ENCODE measurements at places on chromosomes 2 and 18.

- DNase-seq, result no peak
These were observed 150.3 kb upstream of the ZFP36L2 start for GRCh38 chr2:43376523-43377198.

GRCh38 chr18:34370704-34371395 is 146.1 kb upstream of the NOL4 start:
- DNase-seq, result no peak

DNA sequence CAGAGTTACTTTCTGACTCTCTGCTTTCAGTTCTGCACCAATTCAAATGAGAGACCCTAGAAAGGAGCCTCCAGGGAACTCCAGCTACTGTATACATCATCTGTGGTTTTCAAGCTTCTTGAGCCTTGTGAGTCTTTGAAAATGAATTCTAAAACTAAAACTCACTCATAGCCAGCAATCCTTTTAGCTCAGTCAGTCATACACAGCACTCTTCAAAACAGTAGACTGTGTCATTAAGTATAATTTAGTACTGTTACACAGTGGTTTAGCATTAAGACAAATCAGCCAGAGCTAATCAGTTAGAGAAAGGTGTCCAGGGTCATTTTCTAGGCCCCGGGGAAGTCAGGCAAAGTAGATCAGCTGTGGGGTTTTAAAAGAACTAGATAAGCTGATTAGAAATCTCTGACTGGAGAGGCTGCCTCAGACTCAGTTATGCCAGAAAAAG is 322.1 kb upstream of the THUMPD2 start:
- no peak for DNase-seq

- no peak for DNase-seq
These were observed 93.1 kb downstream of the INPP5D start for GRCh38 chr2:233153146-233153798.

- no peak for DNase-seq
These were observed 128.6 kb downstream of the SPOPL start for GRCh38 chr2:138630164-138630563.

GRCh38 chr2:176997074-176997791 is 215.4 kb upstream of the HNRNPA3 start:
- DNase-seq, result peak; percentile 84

DNA sequence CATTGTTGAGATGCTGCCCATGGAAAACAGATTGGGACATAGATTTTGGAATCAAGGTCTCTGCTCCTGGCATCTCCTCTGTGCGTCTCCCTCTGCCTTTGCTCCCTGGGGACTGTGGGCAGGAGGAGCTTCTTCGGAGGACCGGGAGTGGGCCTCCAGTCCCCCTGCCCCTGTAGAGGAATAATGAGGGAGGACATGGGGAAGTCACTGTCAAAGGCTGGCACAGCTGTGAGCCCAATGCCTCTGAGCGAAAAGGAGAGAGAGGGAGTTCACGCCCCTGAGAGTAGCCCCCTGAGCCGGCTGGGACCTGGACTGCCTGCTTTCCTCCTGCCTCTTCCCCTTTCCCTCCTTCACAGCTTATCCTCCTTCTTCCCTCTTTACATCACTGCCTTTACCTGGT is 195.0 kb downstream of the LOXHD1 start:
- no peak for DNase-seq

GRCh38 chr2:79511320-79511951 is 1.4 kb upstream of the CTNNA2 start:
- DNase-seq, result peak; percentile 46

DNA sequence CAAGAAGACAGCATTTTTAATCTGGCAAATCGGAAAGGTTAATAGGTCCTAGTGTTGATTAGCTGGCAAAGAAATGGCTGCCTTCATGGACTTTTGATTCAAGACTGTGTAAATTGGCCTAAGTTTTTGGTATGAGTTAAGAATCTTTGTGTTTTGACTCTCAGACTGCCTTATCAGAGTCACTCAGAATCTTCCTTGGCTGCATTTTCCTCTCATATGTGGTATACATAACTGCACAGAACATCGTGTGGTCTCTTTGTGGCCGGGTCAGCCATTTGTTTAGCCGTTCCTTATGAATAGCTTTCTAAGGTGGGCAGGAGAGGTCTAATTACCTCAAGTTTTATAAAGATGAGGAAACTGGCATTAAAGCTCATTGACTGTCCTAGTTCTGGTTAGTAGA is 30.1 kb downstream of the CAB39 start:
- no peak for DNase-seq

DNA sequence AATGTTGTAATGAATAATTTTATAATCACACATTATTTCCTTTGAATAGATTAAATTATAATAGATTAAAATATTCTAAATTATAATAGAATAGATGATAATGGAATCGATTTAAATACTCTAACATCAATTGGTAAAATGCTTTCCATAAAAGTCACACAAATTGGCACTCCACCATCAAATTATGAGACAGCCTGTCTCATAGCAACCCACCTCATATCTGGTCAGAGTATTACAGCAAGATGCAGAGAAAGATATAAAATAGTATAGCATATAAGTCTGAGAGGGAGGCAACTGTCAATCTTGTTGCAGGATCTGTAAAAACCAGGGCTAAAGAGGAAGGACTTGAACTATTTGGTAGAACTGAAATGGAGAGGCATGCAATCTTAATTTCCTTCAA is 98.4 kb upstream of the NCKAP5 start:
- DNase-seq, result no peak

DNA sequence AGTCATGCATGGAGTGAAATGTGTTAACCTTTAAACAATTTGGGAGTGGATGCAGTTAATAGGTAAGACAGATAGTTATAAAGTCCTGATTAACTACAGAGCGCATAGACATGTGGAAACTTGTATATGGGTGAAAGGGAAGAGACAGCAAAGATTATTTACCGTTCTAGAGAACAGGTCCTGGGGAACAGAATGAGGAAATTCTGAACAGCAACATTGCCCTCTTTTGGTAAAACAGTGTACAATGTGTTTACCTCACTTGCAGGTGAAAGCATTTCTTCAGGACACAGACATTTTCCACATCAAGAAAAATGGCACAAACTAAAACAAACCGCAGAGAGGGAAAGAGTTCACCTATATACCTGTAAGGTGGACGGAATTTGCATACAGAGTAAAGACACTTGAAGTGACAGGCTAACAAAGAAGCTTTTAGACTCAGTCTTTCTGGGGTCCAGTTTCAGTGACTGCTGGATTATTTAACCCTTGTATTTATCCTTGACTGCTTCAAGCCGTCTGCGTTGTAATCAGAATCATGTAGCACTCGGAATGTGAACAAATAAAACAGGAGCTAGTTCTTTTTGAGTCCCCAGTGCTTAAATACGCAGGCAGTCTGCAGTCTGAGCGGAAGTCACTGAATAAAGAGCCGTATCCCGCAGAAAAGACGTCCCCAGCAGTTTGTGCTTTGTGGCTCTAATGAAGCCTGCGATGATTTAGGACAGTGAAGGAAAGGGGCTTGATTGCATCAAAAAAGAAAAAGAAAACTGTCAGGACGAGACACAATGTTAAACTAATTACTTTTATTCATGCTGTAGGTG is 364.8 kb upstream of the GALNT5 start:
- peak; percentile 62 for DNase-seq

DNA sequence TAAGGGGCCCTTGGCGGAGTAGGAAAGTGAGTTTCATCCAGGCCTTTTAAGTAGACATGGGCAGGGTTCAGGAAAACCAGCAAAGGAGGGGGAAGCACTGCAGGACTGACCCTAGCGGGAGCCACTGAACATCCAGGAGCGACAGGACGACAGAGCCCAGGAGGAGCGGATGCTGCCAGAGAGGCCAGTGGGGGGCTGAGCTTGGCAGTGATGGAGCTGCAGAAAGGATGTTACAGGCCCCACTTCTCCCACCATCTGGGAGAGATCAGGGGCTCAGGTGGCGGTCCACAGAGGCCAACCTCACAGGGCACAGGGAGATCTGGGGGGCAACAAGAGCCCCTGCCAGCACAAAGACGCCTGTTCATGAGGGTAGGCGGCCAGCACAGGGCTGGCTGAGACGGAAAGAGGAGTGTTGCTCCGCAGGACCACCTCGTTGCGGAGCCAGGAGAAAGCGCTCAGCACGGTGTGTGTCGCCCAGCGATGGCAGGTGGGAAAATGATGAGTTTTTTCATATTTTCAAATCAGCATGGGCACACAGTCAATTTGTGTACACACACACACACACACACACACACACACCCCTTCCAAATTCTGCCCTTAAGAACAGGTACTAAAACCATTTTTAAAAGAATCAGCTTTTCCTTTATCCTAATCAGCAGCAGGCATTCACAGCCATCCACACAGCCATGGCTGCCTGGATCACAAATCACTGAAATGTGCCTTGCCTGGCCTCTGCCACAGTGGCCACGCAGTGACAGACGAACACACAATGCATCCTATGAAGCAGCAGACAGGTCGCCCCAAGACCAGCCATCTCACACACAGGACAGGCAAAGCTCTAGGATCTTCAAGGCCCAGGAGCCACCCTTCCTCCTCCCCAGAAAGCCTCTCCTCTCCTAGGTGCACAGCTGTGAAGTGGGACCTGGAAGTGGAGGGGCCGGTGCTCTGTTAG is 63.2 kb downstream of the NDUFA10 start:
- no peak for DNase-seq

DNA sequence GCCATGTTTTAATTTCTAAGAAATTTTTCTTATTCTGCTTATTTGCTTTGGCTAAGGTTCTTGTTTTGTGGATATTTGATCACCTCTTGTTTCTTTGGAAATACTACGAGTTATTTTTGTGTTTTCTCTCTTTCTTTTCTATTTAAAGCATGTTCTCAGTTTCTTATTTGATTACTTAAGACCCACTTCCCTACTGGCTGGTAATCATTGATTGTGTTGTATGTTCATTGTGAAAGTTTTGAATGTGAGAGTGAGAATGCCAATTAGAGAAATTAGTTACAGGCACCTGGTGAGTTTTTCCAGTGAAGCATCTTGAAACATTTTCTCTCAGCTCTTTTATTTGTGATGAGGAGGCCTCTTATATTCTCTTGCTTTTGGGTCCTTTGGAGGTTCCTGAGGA is 226.7 kb upstream of the MC4R start:
- DNase-seq, result no peak

- DNase-seq, result peak; percentile 68
These were observed at the start of gene CMPK2 for GRCh38 chr2:6865346-6866274. CMPK2 (minus strand) TSS chr2:6865907; CDS start chr2:6865696, 211 bp downstream.

DNA sequence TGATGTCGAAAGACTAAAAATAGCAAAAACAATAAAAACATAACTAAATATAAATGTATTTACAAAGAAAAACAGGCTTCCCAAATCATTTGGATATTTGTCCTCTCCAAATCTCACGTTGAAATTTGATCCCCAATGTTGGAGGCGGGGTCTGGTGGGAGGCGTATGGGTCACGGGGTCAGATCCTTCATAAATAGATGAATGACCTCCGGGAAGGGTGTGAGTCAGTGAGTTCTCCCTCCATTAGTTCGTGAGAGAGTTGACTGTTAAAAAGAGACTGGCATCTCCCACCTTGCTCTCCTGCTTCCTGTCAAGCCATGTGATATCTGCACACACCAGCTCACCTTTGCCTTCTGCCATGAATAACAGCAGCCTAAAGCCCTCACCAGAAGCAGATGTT is 703.0 kb downstream of the TMEM182 start:
- no peak for DNase-seq

DNA sequence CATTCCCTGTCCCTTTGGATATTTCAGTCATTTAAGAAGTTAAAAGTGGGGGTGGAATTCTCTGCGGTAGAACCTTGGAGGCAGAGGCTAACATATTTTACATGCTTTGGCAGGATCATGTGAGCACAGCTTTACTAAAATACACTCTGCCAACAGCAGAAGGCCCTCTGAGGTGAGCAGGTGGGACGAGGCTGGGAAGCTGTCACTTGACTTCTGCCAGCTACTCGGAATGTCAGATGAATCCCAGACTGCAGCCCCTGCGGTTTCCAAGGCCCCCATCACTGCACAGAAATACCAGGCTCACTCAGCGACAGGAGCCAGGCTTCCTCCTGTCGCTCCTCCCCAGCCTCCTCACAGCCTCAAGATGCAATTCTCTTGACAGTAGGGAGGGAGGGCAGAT is 220.9 kb upstream of the REV1 start:
- DNase-seq, result no peak

- no peak for DNase-seq
These were observed 34.0 kb upstream of the RNF138 start for GRCh38 chr18:32057624-32058165.

DNA sequence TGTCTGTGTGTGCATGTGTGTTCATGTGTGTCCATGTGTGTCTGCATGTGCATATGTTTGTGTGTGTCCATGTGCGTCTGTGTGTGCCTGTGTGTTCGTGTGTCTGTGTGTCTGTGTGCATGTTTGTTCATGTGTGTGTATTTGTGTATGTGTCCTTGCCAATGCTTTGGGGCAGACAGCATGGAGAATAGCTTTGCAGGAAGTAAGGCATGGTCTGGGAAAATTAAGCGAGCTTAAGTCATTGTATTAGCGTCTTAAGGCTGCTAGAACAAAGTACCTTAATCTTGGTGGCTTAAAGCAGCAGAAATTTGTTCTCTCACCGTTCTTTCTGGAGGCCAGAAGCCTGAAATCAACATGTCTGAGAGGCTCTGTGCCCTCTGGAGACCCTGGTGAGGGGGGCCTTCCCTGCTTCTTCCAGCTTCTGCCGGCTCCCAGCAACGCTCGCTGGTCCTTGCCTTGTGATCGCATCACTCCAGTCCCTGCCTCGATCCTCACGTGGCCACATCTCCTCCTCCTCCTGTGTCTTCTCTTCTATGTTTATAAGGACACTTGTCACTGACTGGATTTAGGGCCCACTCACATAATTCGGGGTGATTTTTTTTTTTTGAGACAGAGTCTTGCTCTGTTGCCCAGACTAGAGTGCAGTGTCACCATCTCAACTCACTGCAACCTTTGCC is 3.8 kb downstream of the NEU2 start:
- DNase-seq, result no peak

DNA sequence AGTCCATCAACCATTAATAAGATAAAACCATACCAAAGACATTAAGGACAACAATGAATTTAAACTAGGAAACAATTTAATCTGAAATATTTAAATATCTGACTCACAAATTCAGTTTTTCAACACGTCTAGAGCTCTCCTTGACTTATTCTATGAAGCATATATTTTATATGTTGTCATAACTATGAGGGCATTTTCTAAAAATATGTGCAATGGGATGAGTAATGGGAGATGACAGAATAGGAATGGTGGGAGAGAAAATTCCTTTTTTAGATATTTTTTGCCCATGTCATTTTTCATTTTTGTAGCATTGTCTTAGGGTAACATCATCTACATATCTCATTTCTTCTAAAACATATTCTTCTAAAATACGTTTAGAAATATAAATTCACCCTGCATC is 79.2 kb upstream of the CDH2 start:
- no peak for DNase-seq

DNA sequence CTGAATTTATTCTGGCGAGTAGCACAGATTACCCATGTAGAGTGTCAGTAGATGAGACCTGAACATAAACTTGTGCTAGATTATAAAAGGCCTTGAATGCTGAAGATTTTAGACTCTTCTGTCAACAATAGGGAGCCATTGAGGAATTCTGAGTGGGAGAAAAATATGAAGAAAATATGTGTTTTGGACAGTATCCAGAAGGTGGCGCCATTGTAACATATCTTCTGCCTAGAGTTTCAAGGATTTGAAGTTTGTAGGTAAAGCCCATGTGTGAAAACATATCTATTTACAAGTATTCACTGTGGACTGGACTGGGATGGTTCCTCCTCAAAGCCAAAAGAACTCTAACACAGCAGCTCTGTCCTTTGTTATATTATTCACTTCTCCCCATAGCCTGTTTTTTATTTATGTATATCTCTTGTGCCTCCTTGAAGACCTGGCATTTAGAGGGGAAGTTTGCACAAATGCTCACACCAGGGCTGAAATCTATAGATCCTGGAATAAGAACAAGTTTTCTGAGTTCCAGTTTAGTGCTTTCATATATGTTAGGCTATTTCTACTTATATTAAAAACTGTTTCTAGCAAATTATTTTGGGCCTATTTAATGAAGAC is 124.9 kb downstream of the RDH14 start:
- peak; percentile 49 for DNase-seq

- no peak for DNase-seq
These were observed 682 bp upstream of the LNPK start for GRCh38 chr2:176002688-176003210.
